Activated CD8-positive, alpha-beta memory T cell treated with anti-CD3 and anti-CD28 coated beads for 1 hour (primary cell): ENCODE measurements at places on chromosomes 1 and 21.

- no peak for DNase-seq
Measured at GRCh38 chr1:26541431-26541815, 11.9 kb downstream of the RPS6KA1 start.

- no peak for DNase-seq
Measured at GRCh38 chr1:231653632-231654031, 27.0 kb downstream of the DISC1 start.

GRCh38 chr1:195754874-195755273 lies 853.4 kb downstream of the KCNT2 start:
- no peak for DNase-seq

GRCh38 chr1:1118011-1118875 lies 2.4 kb upstream of the C1orf159 start:
- DNase-seq: no peak

- no peak for DNase-seq
Measured at GRCh38 chr1:210299501-210299900, 29.2 kb upstream of the HHAT start.

GRCh38 chr1:221939607-221940006 lies 197.7 kb upstream of the DUSP10 start:
- DNase-seq: no peak

GRCh38 chr1:30047576-30047975 lies 675.8 kb downstream of the MATN1 start:
- no peak for DNase-seq

- DNase-seq: no peak
Measured at GRCh38 chr1:226908913-226909312, 31.2 kb upstream of the COQ8A start.

GRCh38 chr1:167856711-167857418 lies 57.1 kb downstream of the ADCY10 start:
- no peak for DNase-seq

DNA sequence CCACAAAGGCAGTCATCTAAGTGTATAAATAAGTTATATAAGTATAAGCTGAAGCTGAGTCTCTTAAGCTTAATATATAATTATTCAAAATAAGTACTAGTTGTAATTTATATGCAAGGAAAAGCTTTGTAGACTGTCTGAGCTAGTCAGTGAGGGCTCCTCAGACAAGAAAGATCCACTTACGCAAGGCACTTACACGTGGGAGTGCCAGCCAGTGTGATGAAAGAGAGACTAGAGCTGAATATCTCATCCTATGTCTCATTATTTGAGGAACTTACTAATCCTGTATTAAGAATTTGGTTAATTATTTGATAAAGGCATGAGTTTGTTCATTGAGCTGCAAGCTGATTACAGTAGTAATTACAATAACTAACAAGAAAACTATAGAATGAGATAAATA lies 146.9 kb downstream of the PDE4B start:
- no peak for DNase-seq

- DNase-seq: no peak
Measured at GRCh38 chr1:91070298-91070697, 48.5 kb upstream of the ZNF644 start.

DNA sequence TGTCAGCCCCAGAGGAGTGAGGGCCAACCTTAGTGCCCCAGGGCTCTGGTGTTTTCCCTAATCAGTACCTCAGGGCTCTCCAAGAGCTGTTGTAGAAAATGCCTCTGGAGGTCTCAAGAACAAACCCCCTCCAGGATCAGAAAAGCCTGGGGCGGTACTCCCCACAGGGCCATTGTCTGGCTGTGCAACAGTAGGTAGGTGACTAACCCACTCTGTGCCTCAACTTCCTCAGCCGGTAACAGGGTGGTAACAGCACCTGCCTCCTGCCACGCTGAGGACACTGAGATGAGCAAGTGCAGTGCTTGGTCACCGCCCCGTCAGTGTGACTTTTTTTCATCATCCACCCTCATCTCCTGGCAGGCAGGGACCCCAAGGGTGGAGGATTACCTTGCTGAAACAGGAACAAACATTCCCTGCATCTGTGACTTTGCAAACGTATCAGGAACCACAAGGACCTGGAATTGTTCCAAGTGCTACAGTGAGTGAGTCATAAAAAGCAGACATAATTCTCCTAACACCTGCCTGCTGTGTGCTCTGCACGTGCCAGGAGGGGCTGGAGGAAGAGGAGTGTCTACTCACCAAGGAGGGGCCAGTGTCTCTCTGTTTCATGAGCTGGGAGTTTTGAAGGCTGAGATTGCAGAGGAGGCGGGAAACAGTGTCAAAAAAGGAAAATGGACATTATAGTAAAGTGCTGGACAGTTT lies 440.8 kb downstream of the NPHP4 start:
- no peak for DNase-seq

- DNase-seq: peak; percentile 82
Measured at GRCh38 chr1:9289090-9289534, 3.6 kb upstream of the SPSB1 start.

DNA sequence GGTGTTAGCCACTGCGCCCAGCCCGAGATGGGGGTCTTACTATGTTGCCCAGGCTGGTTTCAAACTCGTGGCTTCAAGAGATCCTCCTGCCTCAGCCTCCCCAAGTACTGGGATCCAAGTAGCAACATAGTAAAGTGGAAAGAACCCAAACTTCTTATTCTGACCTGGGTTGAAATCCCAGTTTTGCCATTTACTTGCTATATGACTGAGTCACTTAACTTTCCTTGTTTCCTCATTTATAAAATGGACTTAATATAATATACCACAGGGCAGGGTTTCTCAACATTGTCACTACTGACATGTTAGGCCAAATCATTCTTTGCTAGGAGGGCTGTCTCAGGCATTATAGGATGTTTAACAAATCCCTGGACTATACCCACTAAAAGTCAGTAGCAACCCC lies 6.7 kb downstream of the PFDN2 start:
- no peak for DNase-seq

DNA sequence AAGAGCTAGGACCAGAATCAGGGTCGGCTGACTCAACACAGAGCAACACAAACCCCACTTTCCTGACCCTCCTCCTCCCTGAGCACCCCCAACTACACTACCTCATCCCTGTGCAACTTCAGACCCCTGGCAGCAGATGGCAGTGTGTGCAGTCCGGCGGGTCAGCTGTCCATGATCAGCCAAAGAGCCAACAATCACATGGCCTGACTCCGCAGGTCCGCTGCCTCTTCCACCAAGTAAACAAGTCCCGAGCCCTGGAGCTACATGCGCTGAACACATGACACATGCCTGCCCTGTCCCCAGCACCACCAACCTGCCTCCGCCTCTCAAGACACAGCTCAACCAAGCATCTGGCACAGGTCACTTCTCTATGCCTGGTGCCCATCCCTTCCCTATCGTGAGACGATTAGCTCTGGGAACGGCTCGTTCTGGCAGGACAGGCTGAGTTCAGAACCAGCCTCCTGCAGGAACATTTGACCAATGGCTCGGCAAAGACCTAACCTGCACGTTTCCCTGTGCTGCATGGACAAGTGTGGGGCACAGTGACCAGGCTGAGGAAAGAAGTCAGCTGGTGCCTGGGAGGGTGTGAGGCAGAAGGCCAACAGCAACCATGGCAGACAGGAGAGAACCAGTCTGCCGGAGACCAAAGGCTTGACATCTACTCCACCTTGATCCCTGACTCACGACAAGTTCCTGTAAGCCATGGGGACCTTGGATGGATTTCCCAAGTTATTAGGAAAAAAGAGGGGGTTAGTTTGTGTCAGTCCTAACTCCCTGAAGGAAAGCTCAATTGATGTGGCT lies 60.3 kb downstream of the CD46 start:
- DNase-seq: no peak

GRCh38 chr1:179770887-179771502 lies 27.9 kb downstream of the FAM163A start:
- no peak for DNase-seq

GRCh38 chr1:200099040-200099439 lies 71.5 kb downstream of the NR5A2 start:
- DNase-seq: no peak

- DNase-seq: no peak
Measured at GRCh38 chr1:224959115-224959514, 29.6 kb downstream of the DNAH14 start.

- no peak for DNase-seq
Measured at GRCh38 chr1:29439615-29440014, 203.3 kb downstream of the PTPRU start.

DNA sequence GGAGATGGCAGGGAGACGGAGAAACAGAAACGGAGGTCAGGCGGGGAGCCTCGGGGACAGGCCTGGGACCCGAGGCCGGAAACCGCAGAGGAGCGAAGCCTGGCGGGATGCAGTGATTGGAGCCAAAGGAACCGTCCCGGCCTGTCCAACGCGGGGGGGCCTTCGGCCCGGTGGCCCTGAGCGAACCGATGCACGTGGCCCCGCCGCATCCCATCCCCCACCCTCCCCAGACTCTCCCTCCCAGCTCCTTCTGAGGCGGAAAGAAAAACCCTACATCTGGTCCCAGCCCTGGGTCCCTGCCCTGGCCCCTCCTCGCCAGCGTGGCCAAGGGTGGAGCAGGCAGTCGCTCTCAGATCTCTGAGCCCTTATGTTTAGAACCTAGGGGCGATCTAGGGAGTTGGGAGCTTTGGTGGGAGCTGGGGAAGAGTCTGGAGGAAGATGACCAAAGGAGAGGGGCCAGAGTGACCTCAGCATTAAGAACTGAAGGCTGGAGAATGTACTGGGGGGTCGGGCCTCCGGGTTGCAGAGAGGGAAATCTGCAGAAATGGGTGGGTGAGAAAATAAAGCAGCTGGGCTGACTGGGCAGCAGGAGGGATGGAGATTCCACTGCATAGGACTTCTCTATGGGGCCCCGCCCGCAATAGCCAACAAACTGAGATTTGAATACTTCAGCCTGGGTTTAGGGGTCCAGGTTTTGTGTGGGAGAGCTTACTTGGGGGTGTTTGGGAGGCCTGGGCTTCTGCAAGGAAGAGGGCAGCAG lies 1.5 kb upstream of the CRABP2 start:
- DNase-seq: no peak

- no peak for DNase-seq
Measured at GRCh38 chr1:20282533-20282932, 8.1 kb upstream of the VWA5B1 start.
